ENCODE measurements at places on chromosomes 6 and 20.

DNA sequence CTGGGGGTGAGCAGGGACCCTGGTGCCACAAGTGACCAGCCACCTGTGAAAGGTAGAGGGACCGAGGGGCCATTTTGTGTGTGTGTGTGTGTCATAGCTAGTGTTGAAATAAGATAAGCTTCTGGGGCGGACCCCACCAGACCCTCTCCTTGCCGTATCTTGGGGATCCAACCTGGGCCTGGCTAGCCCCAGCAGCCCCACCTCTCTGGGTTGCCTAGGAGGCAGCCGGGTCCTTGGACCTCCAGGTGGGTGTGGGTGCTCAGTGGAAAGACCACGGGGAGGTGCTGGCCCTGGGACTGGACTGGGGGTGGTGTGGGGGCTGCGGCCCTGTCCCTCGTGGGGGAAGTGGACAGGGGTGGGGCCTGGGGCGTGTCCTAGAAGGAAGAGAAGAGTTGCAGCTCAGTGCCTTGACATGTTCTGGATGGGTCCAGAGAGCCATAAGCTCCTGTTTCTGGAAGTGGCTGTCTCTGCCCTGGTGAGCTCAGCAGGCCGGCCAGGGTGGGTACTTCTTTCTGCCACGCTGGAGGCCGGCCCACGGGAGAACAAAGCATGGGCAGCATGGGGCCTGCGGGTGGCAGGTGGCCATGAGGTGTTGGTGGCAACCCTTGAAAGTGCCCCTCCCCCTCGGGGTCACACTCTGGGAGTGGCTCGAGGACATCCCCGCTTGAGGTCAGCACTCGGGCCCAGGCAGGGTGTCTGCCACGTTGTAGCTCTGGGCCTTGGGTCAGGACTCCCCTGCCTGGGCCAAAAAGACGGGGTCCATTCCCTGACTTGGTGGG is 8.4 kb downstream of the RBBP8NL start:
- no peak for DNase-seq

- DNase-seq = no peak
These were observed 64.6 kb upstream of the PIM1 start for GRCh38 chr6:37105148-37106050.

DNA sequence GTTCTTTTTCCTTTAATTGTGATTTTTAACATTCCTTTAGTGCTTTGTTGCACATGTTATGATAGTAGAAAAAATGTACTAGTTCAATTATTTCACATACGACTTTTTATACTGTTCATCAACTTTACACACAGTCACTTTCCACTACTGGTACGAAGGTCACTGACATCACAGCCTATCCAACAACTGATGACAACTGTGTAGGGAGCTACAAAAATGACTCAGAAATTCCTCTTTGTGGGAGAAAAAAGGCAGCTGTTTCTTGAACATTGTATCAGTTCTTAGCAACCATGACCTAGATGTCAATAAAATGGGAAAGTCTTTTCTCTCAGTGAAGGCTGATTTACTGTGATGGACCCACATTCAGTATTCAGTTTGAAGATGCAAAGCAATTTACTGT is 7.0 kb upstream of the ID4 start:
- no peak for DNase-seq

GRCh38 chr20:16388731-16389130 is 184.5 kb downstream of the KIF16B start:
- DNase-seq = no peak

DNA sequence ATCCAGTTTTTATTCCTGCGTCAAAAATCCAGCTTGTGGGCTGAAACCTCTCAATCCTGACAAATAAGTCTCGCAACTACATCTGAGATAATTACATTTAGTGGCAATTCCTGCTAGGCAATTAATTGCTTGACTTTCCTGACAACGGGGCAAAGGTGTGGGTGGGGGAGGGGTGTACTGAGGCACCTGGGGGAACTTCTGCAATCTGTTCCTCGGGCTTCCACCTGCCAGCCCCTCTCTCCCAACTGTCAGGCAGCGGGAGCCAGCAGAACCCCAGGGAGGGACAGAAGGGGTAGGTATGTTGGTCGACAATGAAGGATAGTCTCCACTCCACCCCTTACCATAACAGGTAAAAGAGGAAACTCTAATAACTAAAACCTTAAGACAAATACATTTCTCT is 6.8 kb downstream of the C6orf52 start:
- no peak for DNase-seq

- no peak for DNase-seq
These were observed 18.6 kb downstream of the AIG1 start for GRCh38 chr6:143079325-143079640.

DNA sequence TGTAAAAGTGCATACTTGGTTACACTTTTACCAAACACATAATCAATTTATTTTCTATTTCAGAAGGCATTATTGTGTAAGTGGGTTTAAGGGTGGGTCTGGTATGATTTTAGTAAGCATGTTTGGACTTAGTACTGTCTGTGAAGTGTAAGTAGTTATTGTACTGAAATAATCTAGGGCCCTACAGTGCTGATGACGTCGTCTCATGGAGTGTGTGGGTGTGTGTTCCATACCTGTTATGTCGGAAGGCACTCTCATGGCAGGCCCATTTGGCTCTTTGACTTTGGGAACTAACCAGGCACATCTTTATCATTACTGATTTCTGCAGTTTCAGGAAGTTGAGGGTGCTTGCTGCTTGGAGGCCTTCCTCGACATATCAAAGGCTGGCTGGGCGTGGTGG is 155.1 kb downstream of the SASH1 start:
- DNase-seq = no peak

- DNase-seq = no peak
These were observed 56.7 kb downstream of the APCDD1L start for GRCh38 chr20:58458342-58459057.

DNA sequence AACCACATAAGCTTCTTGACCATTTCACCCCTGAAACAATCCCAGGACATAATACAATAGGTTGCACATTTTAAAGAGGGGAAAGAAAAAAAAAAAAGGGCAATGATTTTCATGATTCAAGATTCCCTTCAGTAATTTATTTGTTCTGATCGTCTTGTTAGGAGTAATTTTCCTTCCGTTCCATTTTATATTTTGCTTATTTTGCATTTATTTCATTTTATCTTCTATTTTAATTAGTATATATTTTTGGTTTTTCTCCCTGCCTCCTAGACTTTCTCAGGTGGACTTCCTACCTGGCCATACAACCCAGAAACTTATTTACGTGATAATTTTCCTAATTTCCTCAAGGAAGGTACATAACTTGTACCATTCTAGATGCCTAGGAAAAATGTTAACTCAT is 32.6 kb downstream of the FBXO5 start:
- no peak for DNase-seq

DNA sequence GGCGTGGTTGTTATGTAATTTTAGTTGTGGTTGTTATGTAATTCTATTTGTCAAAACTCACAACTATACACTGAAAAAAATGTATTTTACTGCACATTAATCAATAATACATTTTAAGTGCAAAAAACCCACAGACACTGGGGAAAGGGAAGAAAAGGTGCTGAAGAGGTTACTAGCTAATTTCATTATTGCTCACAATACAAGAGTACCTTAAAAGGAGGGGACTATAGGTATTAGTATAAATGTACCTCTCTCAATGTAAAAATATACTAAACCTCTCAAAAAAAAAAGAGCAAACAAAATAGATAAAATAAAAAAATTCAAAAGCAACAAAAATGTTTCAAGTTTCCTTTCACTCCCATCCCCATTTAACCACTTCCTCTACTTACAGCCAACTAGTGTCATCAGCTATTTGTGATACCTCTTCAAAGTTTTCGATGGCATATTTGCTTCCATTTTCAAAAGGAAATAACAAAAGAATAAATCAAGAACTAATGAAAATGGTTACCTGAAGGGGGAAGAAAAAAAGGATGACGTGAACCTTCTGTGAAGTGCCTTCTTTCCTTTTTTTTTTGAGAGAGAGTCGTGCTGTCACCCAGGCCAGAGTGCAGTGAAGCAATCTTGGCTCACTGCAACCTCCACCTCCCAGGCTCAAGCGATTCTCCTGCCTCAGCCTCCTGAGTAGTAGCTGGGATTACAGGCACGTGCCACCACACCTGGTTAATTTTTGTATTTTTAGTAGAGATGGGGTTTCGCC is 30.2 kb downstream of the RANBP9 start:
- DNase-seq = no peak

DNA sequence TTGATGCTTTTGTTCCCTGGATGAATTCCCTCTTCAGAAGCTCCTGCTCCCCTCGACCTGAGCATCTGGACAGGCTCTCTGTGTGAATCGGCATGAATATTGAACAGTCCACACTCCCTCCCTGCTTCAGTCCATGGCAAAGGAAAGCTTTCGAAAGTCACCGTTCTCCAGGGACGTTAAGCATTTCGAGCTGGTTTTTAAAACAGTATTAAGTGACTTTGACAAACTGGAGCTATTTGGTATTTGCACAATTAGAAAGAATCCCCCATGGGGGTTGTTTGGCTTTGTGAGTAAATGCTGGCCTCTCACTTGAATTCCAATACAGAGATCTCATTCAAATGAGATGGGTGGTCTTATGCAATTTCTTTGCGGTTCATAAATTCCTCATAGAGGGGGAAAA is 85.3 kb upstream of the TIAM2 start:
- no peak for DNase-seq

DNA sequence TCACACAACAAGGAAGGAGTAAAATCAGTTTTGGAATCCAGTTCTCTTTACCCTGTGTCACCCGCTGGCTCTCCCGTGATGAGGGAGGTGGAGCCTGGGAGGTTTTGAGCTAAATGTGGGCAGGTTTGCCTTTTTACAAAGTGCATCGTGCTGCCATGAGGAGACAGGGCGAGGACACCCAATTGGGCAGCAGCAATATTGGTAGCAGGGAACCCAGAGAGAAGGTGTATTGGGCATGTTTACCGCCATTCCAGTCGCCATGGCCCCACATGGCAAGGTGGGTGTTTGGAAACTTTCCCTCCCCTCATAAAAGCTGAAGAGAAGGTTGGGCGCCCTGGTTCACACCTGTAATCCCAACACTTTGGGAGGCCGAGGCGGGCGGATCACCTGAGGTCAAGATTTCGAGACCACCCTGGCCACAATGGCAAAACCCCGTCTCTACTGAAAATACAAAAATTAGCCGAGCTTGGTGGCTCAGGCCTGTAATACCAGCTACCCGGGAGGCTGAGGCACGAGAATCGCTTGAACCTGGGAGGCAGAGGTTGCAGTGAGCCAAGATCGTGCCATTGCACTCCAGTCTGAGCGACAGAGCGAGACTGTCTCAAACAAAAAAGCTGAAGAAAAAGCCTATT is 3.5 kb upstream of the UBE2V1 start:
- no peak for DNase-seq
